ENCODE measurements at places on chromosomes 7 and 10. TPM values are rescaled to one million over a fixed set of nuclear protein-coding genes. Genes with fewer than 3 reads are reported as not detected.

- DNase-seq, result peak; percentile 83
These were observed 190.1 kb downstream of the SDHAF3 start for GRCh38 chr7:97307521-97308108.

DNA sequence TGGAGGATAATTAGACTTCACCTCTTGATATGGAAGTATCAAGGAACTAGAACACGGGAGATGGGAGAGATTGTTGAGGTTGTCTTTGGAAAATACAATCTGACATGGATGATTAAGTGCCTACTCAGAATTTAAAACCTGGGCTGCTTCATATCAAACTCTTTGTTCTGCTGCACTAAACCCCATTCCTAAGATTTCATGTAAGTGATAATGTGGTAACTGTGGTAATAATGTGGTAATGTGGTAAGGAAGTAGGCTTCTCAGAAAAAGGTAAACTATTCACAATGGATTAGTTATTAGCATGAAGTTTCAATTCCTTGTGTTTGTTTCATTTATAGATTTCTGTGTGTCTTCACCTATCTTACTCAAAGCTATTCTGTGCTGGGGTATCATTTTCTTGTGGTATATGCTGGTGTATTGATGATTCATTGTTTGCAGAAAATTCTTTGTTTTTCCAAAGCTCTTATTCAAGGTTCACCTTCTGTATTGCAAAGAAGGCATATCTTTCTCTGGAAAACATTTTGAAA is 129.9 kb upstream of the TAC1 start:
- no peak for DNase-seq

DNA sequence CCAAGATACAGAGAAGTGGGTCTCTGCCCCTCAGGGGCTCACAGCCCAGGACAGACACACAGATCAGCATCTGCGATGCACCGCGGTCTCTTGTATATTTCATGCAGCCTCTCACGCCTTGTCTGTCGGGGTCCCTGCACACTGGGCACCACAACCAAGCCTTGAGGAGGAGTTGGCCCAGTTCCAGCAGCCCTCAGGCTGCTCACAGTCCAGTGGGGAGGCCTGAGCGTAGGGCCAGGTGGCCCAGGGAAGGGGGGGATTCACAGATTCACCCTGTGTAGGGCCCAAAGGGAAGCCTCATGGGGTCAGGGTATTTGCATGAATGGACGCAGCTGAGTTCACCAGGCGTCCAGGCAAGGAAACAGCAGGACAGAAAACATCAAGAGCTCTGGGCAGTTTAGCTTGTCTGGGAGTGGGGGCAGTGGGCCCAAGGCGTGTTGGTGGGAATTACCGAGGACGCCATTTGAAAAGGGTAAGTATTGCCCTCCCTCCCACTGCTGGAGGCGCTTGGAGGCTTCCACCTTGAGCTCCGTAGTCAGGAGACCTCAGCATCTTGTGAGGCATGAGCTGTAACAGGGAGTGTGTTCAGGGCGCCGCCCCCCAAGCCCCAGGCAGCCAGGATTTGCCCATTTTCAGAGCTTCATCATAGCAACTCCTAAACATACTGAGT is 129.1 kb upstream of the CHST15 start:
- no peak for DNase-seq

GRCh38 chr10:71204746-71205145 is 7.6 kb upstream of the UNC5B start:
- DNase-seq, result no peak

The EBLN1 gene
- 0.26 TPM for total RNA-seq

All from SK-MEL-5 (cell line).